ENCODE measurements at places on chromosomes 13 and 19.

- DNase-seq, result peak; percentile 8
Measured at GRCh38 chr13:110525328-110526319, 35.9 kb downstream of the RAB20 start.

GRCh38 chr13:75365724-75366173, 116.2 kb downstream of the TBC1D4 start:
- DNase-seq, result no peak

DNA sequence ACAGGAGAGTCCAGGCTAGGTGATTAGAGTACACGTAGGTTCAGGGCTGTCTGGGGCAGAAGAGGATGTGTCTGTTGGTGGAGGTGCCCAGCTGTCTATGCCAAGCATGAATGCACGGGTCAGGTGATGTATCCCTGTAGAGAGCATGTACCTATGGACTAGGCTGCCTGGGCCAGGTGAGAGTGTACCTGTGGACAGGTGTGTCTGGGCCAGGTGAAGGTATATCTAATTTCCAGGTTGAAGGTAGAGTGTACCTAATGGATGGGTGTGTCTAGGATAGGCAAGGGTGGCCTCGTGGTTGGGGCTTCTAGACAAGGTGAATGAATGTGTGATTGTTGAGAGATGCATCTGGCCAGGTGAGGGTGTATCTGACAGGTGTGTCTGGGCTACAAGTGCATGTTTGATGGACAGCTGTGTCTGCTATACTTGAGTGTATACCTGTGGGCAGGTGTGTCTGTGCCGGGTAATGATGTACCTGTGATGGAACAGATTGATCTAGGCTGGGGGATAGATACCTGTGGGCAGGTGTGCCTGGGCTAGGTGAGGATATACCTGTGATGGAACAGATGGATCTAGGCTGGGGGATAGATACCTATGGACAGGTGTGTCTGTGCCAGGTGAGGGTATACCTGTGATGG, 15.5 kb upstream of the ZNF414 start:
- no peak for DNase-seq

DNA sequence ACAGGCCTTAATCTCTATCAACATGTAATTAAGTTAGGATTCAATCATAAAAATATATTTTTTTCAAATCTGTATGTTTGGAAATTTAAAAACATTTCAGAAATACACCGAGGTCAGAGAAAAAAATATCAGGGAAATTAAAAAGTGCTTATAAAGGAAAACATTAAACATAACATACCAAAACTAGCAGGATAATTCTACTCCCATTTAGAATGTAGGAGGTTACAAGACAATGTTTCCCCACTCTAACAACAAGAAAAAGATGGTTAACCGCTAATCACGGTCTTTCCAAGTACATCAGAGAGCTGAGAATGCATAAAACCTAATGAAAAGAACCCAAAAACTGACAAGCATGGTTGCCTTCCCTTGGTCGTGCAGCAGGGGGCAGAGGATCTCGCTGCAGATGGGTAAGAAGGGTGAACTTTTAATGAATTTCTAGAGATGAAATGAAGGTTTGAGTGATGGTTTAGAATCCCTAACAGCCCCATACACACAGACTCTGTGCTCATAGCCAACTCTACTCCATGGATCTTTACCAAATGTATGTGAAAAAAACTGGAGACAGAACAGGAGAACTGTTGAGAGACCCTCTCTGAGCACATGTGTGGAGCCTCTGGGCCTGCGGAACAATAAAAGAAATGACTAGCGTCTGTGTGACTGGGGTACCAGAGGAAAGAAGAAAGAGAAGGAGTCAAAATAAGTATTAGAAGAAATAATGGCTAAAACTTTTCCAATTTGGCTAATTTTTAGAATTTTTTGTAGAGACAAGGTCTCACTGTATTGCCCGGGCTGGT, 51.3 kb upstream of the LSM14A start:
- peak; percentile 56 for DNase-seq

GRCh38 chr13:113724780-113725315, 34.2 kb upstream of the TMEM255B start:
- peak; percentile 24 for DNase-seq
